ENCODE measurements at places on chromosomes 5 and 9. TPM values are rescaled to one million over a fixed set of nuclear protein-coding genes. Genes with fewer than 3 reads are reported as not detected.

The SARDH gene
- total RNA-seq = 6.2 TPM

The PHYHD1 gene
- 15.9 TPM for total RNA-seq

The MARCOL gene
- total RNA-seq = not detected

The CDH9 gene
- not detected for total RNA-seq

The LCN2 gene
- not detected for total RNA-seq

The CHSY3 gene
- total RNA-seq = 2.4 TPM

The SLC34A1 gene
- not detected for total RNA-seq

The RAI14 gene
- 62.4 TPM for total RNA-seq

The CER1 gene
- not detected for total RNA-seq

The PDCD1LG2 gene
- 4.9 TPM for total RNA-seq

The VCAN gene
- 84.9 TPM for total RNA-seq

The CD274 gene
- total RNA-seq = 2.9 TPM

Data from bronchus fibroblast of lung (primary cell).